ENCODE measurements at places on chromosomes 7 and 10. TPM values are rescaled to one million over a fixed set of nuclear protein-coding genes. Genes with fewer than 3 reads are reported as not detected.
A peak's percentile ranks its signal among the peaks of the same experiment; 100 is the strongest.

Gene TMEM273
- 24.0 TPM for total RNA-seq

Gene OPN1SW
- not detected for total RNA-seq

Gene STRA8
- not detected for total RNA-seq

Gene FEZF1
- total RNA-seq: not detected

Gene DEPP1
- 659 TPM for total RNA-seq

DNA sequence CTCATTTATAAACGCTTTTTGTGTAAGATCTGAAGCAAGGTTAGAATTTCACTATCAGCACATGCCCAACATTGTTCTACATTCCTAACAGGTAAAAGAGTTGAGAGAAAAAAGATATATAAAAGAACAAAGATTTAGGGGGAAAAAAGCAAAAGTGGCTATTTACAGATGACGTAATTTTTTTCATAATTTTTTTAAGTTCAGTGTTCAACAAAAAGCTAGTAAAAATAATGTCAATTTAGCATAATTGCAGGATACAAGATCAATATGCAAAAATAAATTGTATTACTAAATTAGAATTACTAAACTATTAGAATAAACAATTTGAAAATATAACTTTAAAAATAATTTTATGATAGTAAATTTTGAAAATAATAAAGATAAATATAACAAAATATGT lies 405.0 kb downstream of the SEMA3D start:
- DNase-seq: no peak
- H3K27me3 ChIP-seq: no peaks in the 10 kb centered on the region
- no peaks in the 10 kb centered on the region for H3K4me1 ChIP-seq
- H3K36me3 ChIP-seq: no peaks in the 10 kb centered on the region

DNA sequence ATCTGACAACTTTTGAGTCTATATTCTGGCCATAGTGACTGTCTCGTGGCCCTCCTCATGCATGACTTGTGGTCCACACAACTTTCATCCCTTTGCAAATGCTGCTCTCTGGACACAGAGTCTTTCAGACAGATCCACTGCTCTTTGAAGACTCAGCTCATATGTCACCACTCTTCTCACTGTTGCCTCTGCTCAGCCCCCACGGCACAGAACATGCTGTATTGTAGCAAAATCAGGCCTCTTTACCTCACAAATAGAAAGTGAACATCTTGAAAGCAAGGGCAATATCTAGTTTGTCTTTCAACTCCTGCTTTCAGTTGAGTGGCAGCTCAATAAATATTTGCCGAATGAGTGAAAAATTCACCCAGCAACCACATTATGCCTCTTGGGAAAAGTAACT lies 443.5 kb downstream of the NRG3 start:
- H3K27ac ChIP-seq: no peak overlapping the region
- H3K4me1 ChIP-seq: no peaks in the 10 kb centered on the region
- DNase-seq: no peak
- no peaks in the 10 kb centered on the region for H3K27me3 ChIP-seq
- no peak overlapping the region for H3K4me3 ChIP-seq
- no peaks in the 10 kb centered on the region for H3K36me3 ChIP-seq

DNA sequence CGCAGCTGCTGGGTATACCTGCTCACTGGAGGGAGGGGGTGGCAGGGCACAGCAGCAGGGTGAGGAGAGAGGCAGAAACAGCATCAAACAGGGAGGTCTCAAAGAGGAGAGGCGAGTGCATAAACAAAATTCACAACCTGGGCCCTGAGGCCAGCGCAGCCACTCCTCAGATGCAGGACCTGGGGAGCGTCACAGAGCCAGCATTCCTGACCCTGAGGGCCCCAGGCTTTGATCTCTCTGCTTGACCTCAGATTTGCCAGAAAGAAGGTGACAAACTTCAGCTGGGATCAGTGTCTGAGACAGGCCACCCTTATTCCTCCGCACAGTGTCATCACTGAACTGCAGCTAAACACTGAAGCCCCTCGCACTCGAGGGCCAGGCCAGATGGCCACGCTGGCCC lies 25.6 kb downstream of the NOD1 start:
- H3K36me3 ChIP-seq: peaks cover 5% of the 10 kb centered on the region
- DNase-seq: no peak
- H3K27me3 ChIP-seq: no peaks in the 10 kb centered on the region

DNA sequence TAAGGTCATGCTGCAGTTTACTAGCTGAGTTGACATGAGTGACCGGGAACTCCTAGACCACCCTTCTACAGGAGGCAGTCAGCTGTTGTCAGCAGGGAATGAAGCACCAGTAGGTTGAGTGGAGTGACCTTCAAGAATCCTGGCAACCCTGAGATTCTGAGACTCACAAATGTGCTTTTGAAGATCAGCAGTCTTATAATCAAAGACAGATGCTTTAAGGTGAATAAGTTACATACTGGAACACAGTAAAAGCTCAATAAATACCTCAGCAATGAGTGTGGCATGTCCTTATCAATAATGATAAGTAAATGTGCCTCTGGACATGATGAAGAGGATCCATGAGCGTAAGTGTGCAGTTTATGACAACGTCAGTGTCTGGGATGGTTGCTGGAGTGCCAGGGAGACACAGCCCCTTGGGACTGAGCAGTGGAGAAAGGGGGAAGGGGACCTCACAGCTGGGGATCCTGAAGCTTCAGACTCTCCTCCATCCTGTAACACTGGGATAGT lies 11.9 kb upstream of the OR6V1 start:
- H3K27me3 ChIP-seq: no peaks in the 10 kb centered on the region
- H3K27ac ChIP-seq: no peak overlapping the region
- no peaks in the 10 kb centered on the region for H3K4me1 ChIP-seq

- no peaks in the 10 kb centered on the region for H3K4me1 ChIP-seq
- H3K4me3 ChIP-seq: no peak overlapping the region
- no peak overlapping the region for H3K27ac ChIP-seq
- DNase-seq: no peak
- no peaks in the 10 kb centered on the region for H3K27me3 ChIP-seq
- no peaks in the 10 kb centered on the region for H3K36me3 ChIP-seq
These were observed 73.2 kb upstream of the ST8SIA6 start for GRCh38 chr10:17527514-17528146.

- H3K36me3 ChIP-seq: no peaks in the 10 kb centered on the region
- no peak overlapping the region for H3K4me3 ChIP-seq
- no peaks in the 10 kb centered on the region for H3K27me3 ChIP-seq
- peak overlapping the region; percentile 3 for H3K27ac ChIP-seq
These were observed 222.5 kb downstream of the AHR start for GRCh38 chr7:17520941-17521340.

- H3K4me3 ChIP-seq: no peak overlapping the region
- peaks cover 3% of the 10 kb centered on the region for H3K4me1 ChIP-seq
- H3K36me3 ChIP-seq: no peaks in the 10 kb centered on the region
- DNase-seq: no peak
- H3K27me3 ChIP-seq: no peaks in the 10 kb centered on the region
These were observed 38.4 kb downstream of the RHOBTB1 start for GRCh38 chr10:60905580-60905979.

DNA sequence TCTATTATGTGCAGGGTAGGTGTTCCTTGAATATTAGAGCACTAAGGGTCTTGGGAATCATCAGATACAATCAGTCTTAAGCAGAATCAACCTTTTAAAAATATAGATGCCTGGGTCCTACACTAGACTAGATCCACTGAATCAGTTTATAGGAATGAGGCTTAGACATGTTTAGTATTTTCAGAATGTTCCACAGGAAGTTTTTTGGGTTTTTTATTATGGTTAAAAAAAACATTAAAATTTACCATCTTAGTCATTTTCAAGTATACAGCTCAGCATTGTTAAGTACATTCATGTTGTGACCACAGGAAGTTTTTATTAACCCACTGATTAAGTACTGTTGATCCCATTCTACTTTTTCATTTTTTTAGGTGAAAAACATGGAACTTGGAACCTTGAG lies 135.7 kb downstream of the LCOR start:
- no peaks in the 10 kb centered on the region for H3K27me3 ChIP-seq
- no peaks in the 10 kb centered on the region for H3K36me3 ChIP-seq
- H3K27ac ChIP-seq: no peak overlapping the region
- no peak for DNase-seq

DNA sequence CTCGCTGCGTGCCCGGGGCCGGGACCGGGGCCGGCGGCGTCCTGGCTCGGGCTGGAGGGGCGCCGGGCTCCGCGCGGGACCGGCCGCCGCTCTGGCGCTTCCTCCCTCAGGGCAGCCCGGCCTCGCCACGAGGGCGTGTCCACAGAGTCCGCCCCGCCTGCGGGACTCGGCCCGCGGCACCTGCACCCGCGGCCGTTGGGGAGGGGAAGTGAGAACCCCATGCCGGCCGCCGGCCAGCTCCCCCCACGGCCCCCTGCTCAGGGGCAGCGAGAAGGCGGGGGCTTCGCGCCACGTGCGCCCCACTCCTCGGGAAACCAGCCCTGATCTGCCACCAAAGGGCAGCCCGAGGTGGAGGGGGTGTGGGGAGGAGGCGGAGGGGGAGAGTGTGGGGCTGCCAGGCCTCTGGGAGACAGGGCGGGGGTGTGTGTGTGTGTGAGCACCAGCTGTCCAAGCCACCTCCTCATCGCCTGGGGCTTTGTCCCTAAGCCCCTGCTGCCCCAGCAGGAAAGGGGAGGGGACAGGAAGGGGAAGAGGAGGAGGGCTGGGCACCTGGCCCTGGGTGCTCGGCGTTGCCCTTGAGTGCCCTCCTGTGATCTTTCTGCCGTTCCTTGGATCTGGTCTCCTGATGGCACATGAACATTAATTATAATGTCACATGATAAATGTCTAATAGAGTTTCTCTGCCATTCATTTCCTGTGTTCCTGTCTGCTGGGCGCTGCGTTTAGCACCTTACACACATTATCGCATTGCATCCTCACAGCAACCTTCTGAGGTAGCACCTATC lies at the start of gene PIK3AP1:
Gene PIK3AP1 (minus strand): TSS at position 93 of the 785 bp plus-strand sequence. CDS start 120 bp downstream, outside the sequence.
- no peak for DNase-seq
- peaks cover 18% of the 10 kb centered on the region for H3K27me3 ChIP-seq
- no peaks in the 10 kb centered on the region for H3K36me3 ChIP-seq
- no peak within 1 kb of the TSS for H3K27ac ChIP-seq
- no peaks in the 10 kb centered on the region for H3K4me1 ChIP-seq

DNA sequence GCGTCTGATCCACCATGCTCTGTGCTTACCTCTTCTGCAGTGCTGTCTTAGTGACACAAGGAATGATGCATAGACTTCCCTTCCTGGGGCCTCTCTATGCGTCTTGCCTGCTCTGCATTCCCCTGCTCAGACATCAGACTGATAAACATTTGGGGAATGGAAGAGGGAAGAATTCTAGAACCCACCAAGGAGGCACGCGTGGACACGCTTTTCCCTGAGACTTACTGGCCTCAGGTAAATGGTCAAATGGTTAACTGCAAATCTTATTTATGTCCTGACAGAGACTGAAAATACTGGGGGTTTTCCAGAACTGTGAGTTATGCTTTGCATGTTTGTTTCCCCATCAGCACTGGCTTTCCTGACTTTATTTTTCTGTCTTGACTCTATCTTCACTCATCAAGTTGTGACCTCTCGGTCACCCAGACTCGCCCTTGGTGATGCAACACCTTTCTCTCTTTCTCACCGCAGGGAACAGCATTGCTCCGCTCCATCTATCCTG lies 285.9 kb upstream of the FZD8 start:
- H3K36me3 ChIP-seq: no peaks in the 10 kb centered on the region
- H3K4me1 ChIP-seq: peaks cover 10% of the 10 kb centered on the region
- no peak for DNase-seq
- no peaks in the 10 kb centered on the region for H3K27me3 ChIP-seq

DNA sequence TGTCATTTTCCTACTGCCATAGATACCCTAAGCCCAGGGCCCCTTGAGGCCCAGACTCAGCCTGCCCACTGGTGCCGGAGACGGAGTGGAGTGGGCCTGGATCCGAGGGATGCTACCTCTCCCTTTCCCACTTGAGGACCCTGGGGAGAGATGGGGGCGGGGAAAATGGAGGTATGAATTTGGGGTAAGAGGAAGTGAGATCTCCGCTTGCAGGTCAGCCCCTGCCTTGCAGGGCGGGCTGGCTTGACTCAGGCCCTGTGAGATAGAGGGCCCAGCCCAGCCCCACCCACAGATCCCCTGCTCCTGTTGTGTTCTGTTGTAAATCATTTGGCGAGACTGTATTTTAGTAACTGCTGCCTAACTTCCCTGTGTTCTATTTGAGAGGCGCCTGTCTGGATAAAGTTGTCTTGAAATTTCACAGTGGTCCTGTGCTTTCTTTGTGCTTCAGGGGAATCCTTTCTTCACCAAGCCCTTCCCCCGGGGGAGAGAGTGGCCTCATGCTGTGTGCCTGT lies 13.2 kb downstream of the YKT6 start:
- no peaks in the 10 kb centered on the region for H3K4me1 ChIP-seq
- no peaks in the 10 kb centered on the region for H3K27me3 ChIP-seq
- H3K27ac ChIP-seq: no peak overlapping the region
- no peak for DNase-seq
- peaks cover 19% of the 10 kb centered on the region for H3K36me3 ChIP-seq
- no peak overlapping the region for H3K4me3 ChIP-seq

- H3K27ac ChIP-seq: no peak overlapping the region
- no peaks in the 10 kb centered on the region for H3K36me3 ChIP-seq
- H3K4me1 ChIP-seq: no peaks in the 10 kb centered on the region
- DNase-seq: no peak
- H3K4me3 ChIP-seq: no peak overlapping the region
These were observed 221.6 kb downstream of the RPS24 start for GRCh38 chr10:78255214-78255613.

DNA sequence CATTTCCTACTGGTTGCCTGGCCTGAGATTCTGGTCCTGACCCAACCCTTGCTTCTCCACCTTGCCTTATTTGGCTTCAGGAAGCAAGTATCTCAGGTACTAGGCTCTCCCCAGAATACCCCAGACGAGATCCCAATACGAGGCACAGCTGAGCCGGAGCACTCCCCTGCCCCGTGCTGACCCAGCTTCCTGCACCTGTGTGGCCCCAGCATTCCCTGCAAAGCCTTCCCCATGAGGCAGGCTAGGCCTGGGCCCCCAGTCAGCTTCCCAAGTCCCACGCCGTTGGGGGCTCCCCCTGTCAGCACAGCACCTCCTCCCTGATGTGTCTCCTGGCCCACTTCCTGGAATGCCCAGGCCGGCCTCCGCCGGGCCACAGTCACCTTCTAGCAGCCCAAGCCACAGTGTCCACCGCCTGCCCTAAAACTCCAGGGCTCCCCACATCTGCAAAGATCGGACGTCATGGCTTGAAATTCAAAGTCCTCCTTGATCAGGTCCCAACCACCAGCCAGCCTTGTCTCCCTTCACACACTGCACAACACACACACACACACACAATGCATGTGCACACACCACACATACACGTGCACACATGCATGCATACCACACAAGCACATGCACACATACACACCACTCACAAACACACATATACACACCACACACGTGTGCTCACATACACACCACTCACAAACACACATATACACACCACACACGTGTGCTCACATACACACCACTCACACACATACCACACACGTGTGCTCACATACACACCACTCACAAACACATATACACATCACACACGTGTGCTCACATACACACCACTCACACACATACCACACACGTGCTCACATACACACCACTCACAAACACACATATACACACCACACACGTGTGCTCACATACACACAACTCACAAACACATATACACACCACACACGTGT lies 78.9 kb upstream of the FOXK1 start:
- H3K27me3 ChIP-seq: no peaks in the 10 kb centered on the region
- H3K4me3 ChIP-seq: no peak overlapping the region
- no peak overlapping the region for H3K27ac ChIP-seq
- no peak for DNase-seq
- no peaks in the 10 kb centered on the region for H3K4me1 ChIP-seq

GRCh38 chr7:2261611-2262010 lies 19.6 kb downstream of the NUDT1 start:
- no peaks in the 10 kb centered on the region for H3K4me1 ChIP-seq
- H3K27ac ChIP-seq: peak overlapping the region; percentile 56
- H3K36me3 ChIP-seq: no peaks in the 10 kb centered on the region
- H3K27me3 ChIP-seq: no peaks in the 10 kb centered on the region
